HT-29 (cell line): ENCODE measurements at places on chromosomes 2 and 18. TPM values are rescaled to one million over a fixed set of nuclear protein-coding genes. Genes with fewer than 3 reads are reported as not detected.

INPP1 gene
- 17.8 and 27.5 TPM in 2 replicates for total RNA-seq

PAX8 gene
- 1.5 and 3.4 TPM in 2 replicates for total RNA-seq

ECEL1 gene
- not detected in 2 replicates for total RNA-seq

MPHOSPH10 gene
- total RNA-seq: 12.3 and 13.0 TPM in 2 replicates

RAPGEF4 gene
- not detected in 2 replicates for total RNA-seq

ST8SIA3 gene
- total RNA-seq: not detected in 2 replicates

QPCT gene
- 54.2 and 54.3 TPM in 2 replicates for total RNA-seq

C2orf76 gene
- 0.25 and 2.8 TPM in 2 replicates for total RNA-seq

ASTL gene
- 0.18 and 2.5 TPM in 2 replicates for total RNA-seq

SIX3 gene
- not detected in 2 replicates for total RNA-seq

CCDC74B gene
- total RNA-seq: 0.33 and 2.0 TPM in 2 replicates

ZSWIM2 gene
- not detected in 2 replicates for total RNA-seq

ADD2 gene
- total RNA-seq: 0.71 and 0.73 TPM in 2 replicates

NMUR1 gene
- total RNA-seq: not detected in 2 replicates

STPG4 gene
- 6.9 and 7.1 TPM in 2 replicates for total RNA-seq

BUB1 gene
- total RNA-seq: 36.9 and 37.5 TPM in 2 replicates

GNAL gene
- total RNA-seq: 0.13 and 0.23 TPM in 2 replicates

ANO7 gene
- 3.0 and 4.1 TPM in 2 replicates for total RNA-seq

IL1R1 gene
- total RNA-seq: 0.31 and 0.61 TPM in 2 replicates

TMEM182 gene
- 2.6 and 6.5 TPM in 2 replicates for total RNA-seq

RGPD3 gene
- 0.03 TPM in 1 of 2 replicates, not detected in the other for total RNA-seq

PLGLB1 gene
- 1.5 TPM in 1 of 2 replicates, not detected in the other for total RNA-seq

SLC5A7 gene
- not detected in 2 replicates for total RNA-seq

MYCN gene
- total RNA-seq: 0.16 TPM in 1 of 2 replicates, not detected in the other

CASP10 gene
- 2.5 and 6.3 TPM in 2 replicates for total RNA-seq

PTH2R gene
- total RNA-seq: not detected in 2 replicates

DES gene
- 0.63 TPM in 1 of 2 replicates, not detected in the other for total RNA-seq

GKN1 gene
- total RNA-seq: not detected in 2 replicates

CTAGE1 gene
- total RNA-seq: not detected in 2 replicates

ARMC9 gene
- total RNA-seq: 26.2 and 29.7 TPM in 2 replicates

SERPINB12 gene
- total RNA-seq: not detected in 2 replicates

TEKT4 gene
- total RNA-seq: not detected in 2 replicates

NPHP1 gene
- total RNA-seq: 0.92 and 2.0 TPM in 2 replicates

PKDCC gene
- 76.0 and 83.9 TPM in 2 replicates for total RNA-seq

SIX2 gene
- not detected in 2 replicates for total RNA-seq

CPO gene
- not detected in 2 replicates for total RNA-seq

CNDP2 gene
- total RNA-seq: 50.5 and 57.7 TPM in 2 replicates

PXDN gene
- 0.13 and 0.16 TPM in 2 replicates for total RNA-seq

TRIM43 gene
- total RNA-seq: not detected in 2 replicates

KIF1A gene
- not detected in 2 replicates for total RNA-seq

CRYGC gene
- not detected in 2 replicates for total RNA-seq

C1D gene
- 13.8 and 13.9 TPM in 2 replicates for total RNA-seq

C2orf15 gene
- total RNA-seq: 4.6 and 4.9 TPM in 2 replicates

GALNT14 gene
- 58.8 and 68.4 TPM in 2 replicates for total RNA-seq

MZT2A gene
- 324 and 390 TPM in 2 replicates for total RNA-seq

WNT10A gene
- 14.9 and 18.7 TPM in 2 replicates for total RNA-seq

UGT1A5 gene
- total RNA-seq: 3.1 and 3.5 TPM in 2 replicates

MIB1 gene
- 10.9 and 12.3 TPM in 2 replicates for total RNA-seq

IL36RN gene
- total RNA-seq: 0.44 and 1.4 TPM in 2 replicates

ATP8B1 gene
- total RNA-seq: 25.8 and 34.0 TPM in 2 replicates

PEX13 gene
- 19.8 and 22.5 TPM in 2 replicates for total RNA-seq

SKOR2 gene
- not detected in 2 replicates for total RNA-seq
